DMS79 treated with DMSO at 0.1 percent for 48 hours (cell line): ENCODE measurements at places on chromosomes 13 and 19.

DNA sequence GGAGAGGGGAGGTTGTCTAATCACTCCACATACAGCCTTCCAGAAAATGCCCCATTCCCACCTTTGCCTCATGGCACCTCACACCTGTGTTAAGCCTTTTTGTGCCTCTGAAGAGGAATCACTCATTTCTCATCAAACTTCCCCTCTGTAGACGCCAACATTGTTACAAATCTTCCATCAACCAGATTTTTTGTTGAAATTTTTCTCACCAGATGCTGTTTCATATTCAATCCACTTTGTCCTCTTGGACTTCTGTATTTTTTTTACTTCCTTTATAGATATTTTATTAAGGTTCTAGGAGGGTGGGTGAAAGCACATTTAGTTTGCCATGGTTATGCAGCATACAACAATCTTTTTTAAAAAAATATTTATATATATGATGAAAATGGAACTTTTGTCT is 74.0 kb downstream of the RUBCNL start:
- DNase-seq, result no peak

- no peak for DNase-seq
Measured at GRCh38 chr13:100039740-100040139, 49.2 kb upstream of the PCCA start.

DNA sequence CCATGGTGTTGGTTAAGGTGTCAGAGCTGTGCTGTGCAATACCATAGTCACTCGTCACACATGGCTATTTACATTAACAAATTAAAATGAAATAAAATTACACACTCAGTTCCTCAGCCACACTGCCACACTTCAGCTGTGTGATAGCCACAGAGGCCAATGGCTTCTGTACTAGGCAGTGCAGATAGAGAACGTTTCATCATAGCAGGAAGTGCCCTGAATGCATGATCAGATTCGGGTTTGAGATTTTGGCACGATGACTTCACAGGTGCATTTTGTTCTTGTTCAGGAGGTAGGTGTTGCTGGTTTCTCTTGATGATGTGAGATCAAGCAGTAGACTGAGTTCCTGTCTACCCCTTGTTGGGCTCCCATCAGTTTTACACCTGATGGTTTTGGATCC is 6.5 kb downstream of the ARMC6 start:
- no peak for DNase-seq

GRCh38 chr13:98582947-98583346 is 6.0 kb upstream of the STK24 start:
- DNase-seq, result no peak

DNA sequence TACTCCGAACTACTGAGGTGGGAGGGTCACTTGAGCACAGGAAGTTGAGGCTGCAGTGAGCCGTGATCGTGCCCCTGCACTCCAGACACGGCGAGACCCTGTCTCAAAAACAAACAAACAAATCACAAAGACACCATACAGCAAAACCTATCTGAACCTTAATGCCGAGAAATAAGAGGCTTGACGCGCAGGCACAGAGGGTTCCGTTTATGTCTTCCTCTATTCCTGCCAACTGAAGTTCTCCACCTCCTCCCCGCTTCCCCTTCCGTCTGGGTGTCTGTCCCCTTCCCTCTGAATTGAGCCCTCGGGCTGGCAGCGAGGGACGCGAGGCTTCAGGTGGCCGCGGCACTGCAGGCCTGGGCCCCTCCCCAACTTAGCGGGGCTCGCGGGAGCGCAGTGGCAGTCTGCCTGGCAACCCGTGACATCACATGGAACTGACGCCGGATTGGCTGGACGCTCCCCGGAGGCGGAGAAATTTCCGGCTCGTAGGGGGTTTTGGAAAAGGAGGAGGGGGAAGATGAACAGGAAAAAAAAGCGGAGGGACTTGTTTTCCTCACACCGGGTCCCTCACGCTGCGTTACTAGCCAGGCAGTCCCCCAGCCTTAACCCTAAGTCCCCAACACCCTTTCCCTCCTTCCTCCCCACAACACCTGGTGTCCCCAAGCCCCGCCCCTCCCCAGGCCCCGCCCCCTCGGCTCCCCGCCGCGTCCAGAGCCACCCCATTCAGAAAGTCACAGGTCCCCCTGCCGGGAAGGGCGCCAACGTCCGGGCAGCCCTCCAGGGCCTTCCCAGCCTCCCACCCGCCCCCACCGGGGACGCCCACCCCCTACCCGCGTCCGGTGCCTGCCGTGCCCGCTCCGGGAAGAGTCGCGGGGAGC is 1.1 kb upstream of the MYBPC2 start:
- peak; percentile 75 for DNase-seq

GRCh38 chr13:65936249-65936648 is 1293.9 kb downstream of the PCDH9 start:
- DNase-seq, result no peak

DNA sequence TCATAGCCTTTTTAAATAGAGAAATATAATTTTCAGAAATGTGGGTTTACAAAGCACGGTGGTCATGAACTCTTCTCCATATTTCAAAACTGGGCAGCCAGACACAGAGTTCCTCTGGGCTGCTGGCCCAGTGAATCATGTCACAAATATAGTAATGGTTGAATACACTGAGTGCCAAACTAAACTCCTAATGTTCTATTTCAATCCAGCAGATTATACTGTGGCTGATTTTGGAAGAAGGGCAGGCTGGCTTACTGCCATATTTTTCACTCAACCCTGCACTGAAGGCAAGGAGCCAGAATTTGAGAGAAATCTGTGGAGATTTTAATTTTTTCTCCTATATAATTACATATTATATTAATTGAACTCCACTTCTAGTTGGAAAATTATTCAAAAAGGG is 17.0 kb upstream of the PRR20A start:
- peak; percentile 71 for DNase-seq

GRCh38 chr13:87676254-87677042 is 5.3 kb downstream of the SLITRK5 start:
- no peak for DNase-seq

- DNase-seq, result no peak
Measured at GRCh38 chr19:4197625-4198466, 15.4 kb downstream of the ANKRD24 start.

- no peak for DNase-seq
Measured at GRCh38 chr13:68190818-68191217, 960.7 kb upstream of the PCDH9 start.

DNA sequence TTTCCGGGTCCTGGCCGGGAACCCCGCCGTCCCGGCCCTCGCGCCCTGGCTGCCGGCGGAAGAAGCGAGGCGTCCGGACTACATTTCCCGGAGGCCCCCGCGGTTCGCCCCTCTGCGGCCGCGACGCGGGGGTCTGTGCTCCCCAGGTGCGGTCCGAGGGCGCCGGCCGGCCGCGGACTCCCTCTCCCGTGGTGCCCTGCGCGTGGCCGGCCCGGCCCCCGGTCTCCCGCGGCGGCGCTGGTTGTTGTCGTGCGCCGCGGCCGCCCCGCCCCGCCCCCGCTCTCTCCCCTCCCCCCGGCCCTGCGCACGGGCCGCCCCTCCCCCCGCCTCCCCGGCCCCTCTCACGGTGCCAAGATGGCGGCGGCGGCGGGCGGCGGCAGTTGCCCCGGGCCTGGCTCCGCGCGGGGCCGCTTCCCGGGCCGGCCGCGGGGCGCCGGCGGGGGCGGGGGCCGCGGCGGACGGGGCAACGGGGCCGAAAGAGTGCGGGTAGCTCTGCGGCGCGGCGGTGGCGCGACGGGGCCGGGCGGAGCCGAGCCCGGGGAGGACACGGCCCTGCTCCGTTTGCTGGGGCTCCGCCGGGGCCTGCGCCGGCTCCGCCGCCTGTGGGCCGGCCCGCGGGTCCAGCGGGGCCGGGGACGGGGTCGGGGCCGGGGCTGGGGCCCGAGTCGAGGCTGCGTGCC is at the start of gene KMT2B:
Gene KMT2B, plus strand, starts transcription at position 339 of the 680 bp plus-strand sequence. Its CDS starts 16 bp downstream, at position 355.
- peak; percentile 86 for DNase-seq

DNA sequence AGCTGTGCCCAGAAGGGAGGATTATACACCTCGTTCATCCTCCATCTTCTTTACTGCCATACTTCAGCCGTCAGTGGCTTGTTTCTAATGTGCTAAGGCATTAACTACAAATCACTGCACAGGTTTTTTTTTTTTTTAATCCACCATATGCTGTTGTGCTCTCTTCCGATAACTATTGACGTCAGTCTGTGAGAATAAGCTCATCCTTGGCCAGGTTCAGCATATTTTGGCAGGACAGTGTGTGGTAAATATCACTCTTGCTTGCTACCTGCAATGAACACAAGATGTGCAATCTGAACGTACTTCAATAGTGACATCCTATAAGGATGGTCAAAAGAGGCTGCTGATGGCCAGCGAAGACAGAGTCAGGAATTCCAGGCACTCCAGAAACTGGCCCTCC is 2030.7 kb upstream of the PCDH20 start:
- no peak for DNase-seq

DNA sequence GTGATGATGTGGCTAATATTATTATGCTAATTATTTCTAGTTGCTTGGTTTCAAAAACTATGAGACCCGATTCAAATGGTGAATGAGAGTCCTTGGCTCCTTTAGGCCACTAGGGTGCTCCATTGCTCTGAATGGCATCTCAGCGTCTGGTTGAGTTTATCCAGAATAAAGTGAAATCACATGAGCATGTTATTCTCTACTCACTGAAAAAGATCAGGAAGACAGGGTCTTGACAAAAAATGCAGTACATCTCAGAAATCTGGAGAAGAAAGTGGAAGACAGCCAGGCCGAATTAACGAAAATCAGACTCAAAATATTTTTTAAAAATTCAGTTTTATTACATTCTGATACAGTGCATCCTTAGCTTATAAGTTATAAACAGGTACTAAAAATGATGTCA is 516.2 kb downstream of the MYO16 start:
- peak; percentile 28 for DNase-seq

DNA sequence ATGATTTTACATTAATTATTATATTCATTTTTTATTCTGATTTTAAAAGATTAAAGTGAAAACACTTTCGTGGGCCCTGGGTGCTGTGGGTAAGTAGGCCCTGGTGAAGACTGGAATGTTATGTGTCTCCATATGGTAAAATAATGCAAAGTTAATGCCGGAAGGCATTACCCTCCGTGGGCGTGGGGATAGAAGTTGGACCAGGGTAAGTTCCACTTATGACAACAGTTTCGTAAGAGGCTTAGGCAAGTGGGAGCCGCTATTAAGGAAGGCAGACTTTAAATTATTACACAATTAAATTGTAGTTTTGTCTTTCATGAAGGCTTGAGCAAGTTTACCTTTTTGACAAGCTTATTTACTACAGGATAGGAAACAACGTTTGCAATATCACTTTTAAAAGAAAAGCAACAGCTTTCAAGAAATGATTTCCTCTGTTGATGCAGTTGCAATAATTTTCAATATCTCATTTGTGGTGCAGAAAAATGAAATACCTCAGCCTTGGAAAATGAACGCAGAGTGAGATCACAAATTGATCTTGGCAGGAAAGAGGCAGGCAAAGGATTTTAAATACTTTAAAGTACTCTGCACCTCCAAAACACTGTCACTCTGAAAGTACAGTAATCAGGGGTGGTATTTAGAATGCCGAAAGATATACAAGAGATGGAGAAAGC is 310.6 kb downstream of the DCT start:
- no peak for DNase-seq

GRCh38 chr19:29875931-29876330 is 64.1 kb downstream of the CCNE1 start:
- DNase-seq, result no peak

- DNase-seq, result no peak
Measured at GRCh38 chr19:55289117-55289796, 5.5 kb downstream of the BRSK1 start.

- no peak for DNase-seq
Measured at GRCh38 chr19:58568453-58569130, 4.5 kb downstream of the MZF1 start.

GRCh38 chr13:75636436-75637180 is 478 bp downstream of the LMO7 start:
- no peak for DNase-seq

DNA sequence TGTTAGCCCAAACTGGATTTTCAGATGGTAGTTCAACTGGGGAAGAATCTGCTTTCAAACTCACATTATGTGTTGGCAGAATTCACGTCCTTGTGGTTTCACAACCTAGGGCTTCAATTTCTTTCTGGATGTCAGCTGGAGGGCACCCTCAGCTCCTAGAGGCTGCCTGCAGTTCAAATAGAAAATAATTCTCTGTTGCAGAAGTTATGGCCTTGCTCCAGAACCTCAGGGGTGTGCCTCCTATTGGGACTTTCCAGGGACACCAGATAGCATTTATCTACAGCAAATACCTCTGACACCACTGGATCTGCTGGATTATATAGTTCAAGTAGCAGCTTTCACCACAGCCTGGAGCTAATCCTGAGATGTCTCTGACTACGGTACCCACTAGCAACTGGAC is 11.8 kb upstream of the RB1 start:
- DNase-seq, result no peak

DNA sequence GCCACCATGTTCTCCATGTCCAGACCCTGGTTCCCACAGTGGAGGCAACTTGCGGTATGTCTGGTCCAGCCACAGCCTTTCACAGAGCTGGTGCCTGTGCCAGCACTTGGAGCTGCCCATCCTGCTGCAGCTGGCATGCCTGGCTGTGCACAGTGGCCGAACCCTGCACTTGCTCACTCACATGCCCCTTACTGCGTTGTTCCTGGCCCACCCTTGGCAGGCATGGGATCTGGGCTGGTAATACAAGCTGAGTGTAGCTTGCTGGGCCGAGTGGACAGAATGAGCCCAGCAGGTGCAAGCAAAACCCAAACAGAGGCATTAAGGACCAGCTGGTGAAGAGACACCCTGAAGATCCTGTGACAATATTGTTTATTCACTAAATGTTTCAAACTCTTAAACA is 583.9 kb upstream of the SLITRK6 start:
- no peak for DNase-seq

- DNase-seq, result no peak
Measured at GRCh38 chr19:38457690-38458405, 24.4 kb downstream of the RYR1 start.

- no peak for DNase-seq
Measured at GRCh38 chr13:51501592-51502152, 48.8 kb upstream of the INTS6 start.

GRCh38 chr19:45068041-45068440 is 8.2 kb downstream of the ZNF296 start:
- no peak for DNase-seq

DNA sequence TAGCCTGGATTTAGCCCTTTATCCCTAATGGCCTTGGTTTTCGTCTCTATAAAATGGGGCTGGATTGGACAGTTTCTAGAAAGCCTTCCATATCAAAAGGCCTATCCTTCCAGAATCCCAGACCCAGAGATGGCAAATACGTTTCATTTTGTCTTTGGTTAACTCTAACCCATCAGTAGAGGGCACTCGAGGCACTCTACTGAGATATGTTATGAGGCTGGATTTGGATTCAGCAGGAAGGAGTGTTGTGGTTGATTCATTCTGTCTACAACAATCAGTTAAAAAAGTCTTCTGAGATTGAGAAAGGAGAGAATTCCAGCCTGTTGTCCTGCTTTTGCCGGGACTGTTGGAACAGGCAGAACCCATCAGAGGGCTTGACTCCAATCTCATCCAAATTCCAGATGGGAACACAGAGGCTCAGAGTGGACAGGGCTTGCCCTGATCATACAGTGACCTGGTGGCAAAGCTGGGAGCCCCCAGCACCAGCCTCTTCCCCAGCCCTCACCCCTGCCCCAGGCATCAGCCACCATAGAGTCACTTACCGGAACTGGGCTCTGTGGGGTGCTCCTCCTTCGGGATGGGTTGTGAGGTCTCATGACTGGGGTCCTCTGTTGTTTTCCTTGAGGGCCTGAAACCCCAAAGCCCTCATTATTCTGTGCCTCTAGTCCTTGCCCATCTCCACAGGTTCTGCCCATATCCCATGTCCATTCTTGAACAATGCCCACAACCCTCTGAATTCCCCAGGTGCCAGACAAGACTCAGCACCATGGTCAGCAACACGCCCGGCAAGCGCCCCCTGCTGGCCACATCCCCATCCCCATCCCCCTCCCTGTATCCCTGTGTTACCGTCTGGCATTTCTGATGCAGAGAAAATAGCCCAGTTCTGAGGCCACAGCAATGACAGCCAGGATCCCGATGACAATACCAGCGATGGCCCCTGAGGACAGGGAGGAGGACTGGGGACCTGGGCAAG is 12.3 kb upstream of the ZNF180 start:
- peak; percentile 2 for DNase-seq
